Left lobe of liver (tissue), 2 donors: ENCODE measurements at places on chromosomes 11 and 22. TPM values are rescaled to one million over a fixed set of nuclear protein-coding genes. Genes with fewer than 3 reads are reported as not detected.

- peak; percentile 52 for DNase-seq
Measured at GRCh38 chr11:65588199-65589054, 7.2 kb downstream of the KCNK7 start.

GRCh38 chr11:121199516-121199915, 93.1 kb upstream of the SC5D start:
- DNase-seq = no peak

- no peak for DNase-seq
Measured at GRCh38 chr22:41050883-41051282, 41.5 kb upstream of the EP300 start.

DNA sequence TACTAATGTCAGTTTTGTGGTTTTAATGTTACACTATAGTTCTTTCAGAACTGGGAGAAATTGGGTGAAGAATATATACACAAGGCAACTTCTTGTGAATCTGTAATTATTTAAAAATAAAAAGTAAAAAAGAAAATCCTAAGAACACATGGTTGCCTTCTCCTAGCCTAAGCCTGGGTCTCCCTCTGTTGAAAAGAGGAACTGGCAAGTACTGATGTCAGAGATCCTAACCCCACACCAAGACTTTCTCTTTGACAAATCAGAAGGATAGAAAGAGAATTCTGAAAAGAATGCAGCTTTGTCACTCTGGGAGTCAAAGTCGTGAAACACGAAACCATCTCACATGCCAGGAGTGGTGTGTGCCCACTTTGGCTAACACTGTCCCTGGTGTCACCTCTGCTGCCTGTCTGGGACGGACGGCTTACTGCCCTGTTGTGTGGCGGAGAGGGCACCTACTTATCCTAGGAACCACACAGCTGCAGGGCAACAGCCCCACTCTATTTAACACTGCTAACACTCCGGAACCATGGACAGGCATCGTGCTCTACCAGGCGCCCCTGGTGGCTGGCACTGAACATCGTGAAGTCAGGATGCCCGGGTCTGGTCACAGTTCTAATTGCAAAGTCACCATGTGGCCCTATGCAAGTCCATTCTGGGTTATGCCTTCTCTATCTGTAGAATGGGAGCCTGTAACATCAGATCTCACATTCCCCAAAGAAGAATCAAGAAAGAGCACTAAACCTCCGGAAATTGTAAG, 108.7 kb upstream of the CD82 start:
- no peak for DNase-seq

DNA sequence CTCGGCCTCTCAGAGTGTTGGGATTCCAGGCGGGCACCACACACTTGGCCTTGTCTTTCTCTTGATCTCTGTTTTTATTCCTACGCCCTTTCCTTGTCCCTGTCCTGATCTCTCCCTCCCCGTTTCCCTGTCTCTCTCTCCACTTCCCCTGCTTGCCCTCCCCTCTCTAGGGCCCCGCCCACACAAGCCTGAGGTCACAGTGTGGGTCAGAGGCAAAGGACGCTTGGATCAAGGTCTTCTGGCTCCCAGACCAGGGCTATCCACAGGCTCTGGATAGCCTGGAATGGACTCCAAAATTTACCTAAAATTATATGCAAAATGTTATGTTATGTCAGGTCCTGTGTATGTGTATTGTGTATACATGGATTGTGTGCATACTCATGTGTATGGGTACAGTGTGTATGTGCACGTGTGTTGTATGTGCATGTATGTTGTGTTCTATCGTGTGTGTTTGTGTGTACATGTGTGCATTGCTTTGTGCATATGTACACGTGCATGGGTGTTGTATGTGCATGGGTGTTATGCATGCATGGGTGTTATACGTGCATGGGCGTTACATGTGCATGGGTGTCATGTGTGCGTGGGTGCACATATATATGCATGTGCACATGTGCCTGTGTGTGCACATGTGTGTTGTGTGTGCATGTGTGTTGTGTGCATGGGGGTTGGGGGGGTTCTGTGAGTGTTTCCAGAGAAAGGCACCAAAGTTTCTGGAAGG, 38.3 kb downstream of the TP53I11 start:
- peak; percentile 81 for DNase-seq

GRCh38 chr11:15493921-15494620, 379.3 kb downstream of the INSC start:
- DNase-seq = peak; percentile 79

DNA sequence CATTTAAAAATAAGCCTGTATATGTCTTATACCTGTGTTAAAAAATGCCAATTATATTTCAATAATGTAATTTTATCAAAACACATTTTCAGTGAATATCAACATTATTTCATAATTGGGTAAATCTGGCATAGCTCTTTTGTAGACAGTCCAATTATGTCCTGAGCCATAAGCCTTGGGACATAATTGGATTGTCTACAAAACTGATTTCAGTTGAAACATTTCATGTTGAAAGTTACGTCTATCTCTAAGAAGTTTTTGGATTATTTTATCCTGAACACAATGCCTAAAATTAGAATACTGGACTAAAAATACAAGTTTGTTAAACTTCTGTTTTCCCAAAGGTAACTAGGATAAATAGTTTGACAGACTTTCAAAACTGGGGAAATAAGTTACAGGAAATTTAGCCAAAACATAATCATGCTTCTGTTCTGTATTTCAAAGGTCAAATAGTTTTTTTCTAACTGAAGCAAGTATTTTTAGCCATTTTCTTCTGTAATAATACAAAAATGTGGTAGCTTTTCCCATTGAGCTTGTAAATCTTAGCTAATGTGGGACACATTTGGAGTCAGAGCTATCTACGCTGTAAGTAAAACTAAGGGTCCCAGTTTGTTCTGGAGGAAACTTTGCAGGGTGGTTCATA, 100.7 kb upstream of the BIRC3 start:
- DNase-seq = no peak

DNA sequence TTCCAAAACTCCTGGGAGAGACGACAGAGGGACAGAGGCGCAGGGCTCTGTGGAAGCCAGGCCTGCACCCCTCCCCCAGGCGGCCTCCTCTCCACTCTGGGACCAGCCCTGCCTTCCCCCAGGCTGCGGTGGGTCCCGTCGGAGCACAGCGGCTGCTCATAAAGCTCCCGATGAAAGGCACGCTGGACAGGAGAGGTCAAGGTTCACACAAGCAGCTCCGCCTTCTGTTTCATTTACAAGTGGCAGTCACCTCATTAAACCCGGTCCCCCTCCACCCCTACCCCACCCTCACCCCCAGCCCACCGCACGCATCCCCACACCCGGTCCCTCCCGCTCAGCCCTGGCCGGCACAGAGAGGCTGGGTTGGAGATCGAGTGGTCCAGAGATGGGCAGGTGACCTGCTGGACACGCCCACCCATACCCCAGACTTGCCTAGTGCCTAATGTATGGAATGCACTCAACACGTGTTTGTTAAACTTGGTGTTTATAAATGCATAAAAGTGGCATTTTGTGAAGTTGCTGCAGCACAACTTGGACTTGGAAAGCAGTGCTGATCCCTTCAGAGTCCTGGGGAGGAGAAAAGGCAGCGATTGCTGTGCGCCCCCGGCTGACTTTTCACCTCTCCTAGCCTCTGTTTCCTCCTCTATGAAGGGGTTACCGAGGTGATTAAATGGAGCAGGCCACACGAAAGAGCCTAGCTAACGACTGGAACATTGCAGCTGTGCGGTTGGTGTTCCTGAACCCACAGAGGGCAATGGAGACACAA, 26.0 kb downstream of the RPUSD4 start:
- no peak for DNase-seq

DNA sequence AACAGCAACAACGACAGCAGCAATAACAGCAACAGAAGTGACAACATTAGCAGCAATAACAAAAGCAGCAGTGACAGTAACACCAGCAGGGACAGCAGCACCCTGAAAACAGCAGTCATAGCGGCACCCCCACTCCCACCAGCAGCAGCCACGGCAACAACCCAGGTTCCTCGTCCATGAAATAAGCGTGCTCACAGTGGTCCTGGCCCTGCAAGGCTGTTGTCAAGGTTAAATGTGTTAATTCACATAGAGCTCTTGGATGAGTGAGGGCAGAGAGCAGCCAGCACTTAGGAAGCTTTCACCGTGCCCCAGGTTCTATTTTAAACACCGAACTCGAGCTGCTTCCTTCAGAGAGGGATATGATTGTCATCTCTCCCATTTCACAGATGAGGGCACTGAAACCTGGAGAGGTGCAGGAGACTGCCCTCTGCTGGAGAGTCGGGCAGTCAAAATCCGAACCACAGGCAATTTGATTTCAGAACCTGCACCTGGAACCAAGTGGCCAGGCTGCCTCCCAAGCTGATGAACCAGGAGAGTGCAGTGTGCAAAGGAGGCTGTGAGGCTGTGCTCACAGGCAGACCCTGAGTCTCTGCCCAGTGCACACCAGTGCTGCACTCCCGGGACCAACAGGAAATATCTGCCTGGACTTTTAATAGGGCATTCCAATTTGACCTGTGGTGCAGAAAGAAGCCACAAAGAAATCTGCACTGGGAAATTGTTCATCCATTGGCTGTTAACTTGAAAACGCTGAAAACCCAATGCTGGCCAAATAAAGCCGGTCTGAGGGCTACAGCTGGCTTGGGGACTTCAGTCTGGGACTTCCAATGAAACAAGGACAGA, 22.9 kb upstream of the FGF3 start:
- peak; percentile 42 for DNase-seq

GRCh38 chr11:86140334-86140990, 71.6 kb upstream of the PICALM start:
- no peak for DNase-seq

DNA sequence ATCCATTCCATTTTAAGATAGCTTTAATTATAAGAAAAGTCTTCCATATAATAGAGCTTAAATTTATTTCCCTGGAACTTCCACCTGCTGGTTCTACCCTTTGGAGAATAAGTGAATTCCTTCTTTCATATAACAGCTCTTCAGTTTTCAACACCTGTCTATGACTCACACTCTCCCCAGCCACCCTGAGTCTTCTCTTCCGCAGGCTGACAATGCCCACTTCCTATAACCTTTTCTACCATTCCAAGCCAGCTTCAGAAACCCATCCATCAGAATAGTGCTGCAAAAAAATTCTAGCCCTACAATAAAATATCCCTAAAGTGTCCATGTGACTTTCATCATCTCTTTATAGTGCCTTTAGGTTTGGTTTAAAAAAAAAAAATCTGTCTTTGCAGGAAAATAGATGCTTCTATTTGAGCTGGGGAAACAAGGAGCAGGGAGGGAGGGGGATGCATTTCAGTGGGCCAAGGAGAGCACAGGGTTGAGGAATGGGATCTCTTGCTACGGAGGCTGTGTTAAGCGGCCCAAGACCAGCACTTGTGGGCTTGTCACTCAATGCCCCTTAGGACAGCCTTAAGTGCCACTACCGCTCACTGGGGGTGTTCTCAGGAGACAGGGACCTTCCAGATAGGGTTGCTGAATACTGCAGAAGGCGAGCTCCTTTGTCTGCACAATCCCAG, 178.6 kb downstream of the DSCAML1 start:
- no peak for DNase-seq

GRCh38 chr11:77233011-77233410, 68.5 kb downstream of the GDPD4 start:
- DNase-seq = no peak

DNA sequence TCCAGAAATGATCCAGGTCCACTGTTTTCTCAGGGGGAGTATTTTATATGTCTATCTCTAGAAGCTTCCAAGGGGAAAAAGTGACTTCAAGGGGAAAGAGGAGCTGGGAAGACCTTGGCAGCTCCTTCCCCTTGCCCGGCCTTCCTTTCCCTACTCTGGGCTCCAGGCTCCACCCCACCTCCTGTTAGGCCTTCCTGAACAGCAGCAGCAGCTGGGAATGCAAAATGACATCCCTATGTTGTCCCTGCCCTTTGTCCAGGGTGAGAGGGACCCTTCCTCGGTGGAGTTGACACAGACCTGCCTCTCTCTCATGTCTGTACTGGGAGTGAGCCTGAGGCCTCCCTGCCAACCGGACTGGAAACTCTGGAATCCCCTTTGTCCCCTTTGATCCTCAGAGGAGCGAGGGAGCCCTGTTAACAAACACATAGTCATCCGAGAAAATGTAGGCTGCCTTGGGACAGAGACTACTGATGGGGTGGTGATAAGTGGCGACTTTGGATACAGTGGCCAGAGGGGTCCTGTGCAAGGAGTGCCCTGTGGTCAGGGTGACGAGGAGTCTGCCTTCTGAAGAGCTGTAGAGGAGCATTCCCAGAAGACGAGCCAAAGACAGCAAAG, 9.0 kb upstream of the MALAT1 start:
- no peak for DNase-seq

DNA sequence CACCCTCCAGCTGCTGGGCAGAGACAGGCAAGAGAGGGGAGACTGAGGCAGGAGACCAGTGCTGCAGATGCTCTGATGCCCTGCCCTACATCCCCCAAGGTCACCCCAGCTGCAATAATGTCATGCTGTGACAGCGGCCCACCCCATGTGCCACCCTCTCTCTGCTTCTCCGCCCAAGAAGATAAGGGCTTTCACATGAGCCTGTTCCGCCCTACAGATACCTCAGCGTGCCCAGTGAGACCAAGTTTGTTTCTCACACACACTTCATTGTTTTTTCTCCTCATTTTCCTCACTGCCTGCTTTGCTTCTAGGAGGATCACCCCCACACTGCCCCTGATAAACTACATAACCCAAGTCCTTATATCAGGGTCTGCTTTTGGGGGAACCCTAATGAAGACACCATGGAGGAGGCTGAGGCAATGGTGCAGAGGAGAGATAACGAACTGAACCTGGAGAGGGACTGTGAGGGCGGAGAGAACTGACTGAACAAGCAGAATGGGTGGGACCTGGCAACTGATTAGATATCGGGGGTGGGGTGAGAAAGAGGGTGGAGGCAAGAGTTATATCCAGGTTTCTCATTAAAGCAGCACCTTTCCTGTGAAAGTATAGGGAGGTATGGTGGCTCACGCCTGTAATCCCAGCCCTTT, 37.5 kb upstream of the TSKU start:
- DNase-seq = no peak

- peak; percentile 90 for DNase-seq
Measured at GRCh38 chr22:31970490-31971444, 26.4 kb downstream of the YWHAH start.

GRCh38 chr11:80451105-80451504, 1010.3 kb upstream of the TENM4 start:
- no peak for DNase-seq

DNA sequence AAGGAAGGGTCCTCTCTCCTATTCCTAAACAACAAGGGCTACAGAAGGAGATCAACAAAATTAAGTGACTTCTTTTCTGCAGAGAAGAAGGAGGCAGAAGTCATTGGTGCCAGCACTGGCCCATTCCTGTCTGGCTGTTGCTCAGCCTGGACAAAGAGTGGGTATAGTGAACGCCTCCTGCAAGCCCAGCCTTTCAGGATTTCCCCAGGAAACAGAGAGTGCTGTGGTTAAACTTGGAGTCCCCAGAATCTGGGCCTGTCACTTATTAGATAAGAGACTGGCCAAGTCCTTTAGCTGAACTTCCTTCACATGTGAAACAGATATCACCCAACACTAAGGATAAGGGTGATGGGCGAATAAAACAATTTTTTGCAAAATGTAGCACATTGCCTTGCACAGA, 10.9 kb downstream of the TST start:
- DNase-seq = no peak

Gene ELF5
- 0.10 TPM for total RNA-seq

Gene RFPL3
- not detected for total RNA-seq

Gene WBP2NL
- 0.53 TPM for total RNA-seq
